ENCODE measurements at places on chromosomes 7 and 10.

DNA sequence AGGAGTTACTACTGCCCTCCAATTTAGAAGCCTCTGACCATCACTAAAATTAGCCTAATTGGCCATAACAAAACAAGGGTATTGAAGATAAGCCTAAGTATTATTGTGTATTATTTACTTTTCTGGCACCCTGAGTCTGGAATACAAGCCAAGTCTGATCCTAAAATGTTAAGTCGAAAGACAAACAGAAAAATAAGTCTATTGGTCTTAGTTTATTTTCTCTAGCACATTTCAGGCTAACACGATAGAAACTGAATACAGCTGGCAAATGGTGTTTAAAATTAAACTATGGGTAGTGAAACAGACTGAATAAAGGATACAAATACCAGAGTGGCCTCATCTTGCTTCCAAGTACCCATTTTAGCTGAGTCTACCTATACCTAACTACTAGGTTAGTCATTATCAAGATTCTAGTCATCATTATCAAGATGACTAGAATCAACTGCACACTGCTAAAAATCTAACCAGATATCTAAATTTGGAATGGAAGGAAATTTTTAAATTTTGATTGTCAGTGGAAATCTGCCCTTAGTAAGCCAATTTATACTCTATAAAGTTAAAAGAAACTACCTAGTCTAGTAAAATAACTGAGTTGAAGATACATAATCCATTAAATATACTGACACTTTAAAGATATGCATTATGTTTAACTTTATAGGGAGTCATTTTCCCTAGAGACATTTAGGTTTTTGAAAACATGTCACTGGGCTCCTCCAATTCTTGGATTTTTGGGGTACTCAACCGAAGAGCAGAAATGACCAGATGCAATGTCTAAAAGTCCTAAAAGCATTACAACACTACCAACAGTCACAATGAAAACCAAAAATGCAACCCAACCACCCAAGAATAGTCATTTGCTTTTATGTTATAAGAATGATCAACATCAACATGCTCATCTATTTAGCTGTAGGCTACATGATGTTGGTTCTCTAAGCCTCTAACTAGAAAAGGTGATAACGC lies 80.9 kb downstream of the NT5C2 start:
- no peak for DNase-seq

GRCh38 chr7:43124388-43124787 lies 11.9 kb downstream of the HECW1 start:
- DNase-seq = no peak

DNA sequence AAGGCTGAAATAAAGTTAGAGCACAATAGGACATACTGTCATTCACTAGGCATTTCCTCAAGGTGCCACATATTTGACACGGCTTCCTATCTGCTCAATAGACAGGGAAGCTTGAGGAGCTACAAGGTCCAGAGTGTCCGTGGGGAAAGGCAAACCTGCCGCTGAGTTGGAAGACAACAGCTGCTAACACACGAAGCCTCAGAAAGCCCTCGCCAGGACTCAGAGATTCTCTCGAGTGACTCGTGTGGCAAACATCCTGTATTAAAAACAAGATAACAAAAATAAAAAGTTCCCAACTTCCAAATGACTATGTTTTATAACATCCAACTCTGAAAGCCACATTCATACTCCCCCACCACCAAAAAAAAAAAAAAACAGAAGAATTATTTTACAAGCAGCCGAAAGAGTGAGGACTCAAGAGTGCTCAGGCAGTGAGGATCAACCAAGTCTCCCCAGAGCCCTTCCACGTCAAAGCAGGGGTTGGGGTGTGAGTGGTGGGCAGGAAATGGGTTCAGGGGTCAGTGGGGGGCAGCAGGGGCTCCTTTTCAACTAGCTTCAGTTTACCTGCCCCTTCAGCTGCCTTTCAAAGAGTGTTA lies 67.6 kb downstream of the STK17A start:
- DNase-seq = no peak

DNA sequence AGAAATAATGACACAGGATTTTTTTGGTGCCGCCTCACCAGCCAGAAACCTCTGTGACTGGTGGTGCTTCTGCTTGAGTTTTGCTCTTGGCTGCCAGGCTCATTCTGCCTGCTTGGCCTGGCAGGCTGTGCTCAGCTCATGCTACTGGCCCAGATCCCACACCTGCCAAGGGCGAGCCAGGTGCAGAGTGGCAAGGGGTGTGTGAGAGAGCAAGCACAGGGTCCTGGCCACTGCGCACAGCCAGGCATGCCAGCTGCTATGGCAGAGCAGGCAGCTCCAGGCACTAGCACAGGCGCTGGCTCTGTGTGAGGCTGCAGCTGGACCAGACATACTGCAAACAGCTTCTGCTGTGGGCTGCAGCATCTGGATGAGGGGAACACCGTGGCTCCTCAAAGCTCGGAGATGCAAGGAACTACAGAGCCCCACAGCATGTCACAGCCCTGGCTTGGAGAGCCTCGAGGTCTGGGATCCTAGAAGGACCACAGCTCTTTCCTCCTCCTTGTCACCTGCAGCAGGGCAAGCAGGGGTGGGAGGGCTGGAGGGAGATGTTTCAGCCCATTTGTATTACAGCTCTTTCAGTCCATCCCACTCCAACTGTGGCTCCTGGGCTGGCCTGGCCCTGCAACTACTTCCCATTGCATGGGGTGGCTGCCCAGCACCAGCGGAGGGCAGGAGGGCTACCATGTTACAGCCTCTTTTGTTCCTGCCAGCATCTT lies 313.4 kb upstream of the SEMA3C start:
- DNase-seq = no peak

DNA sequence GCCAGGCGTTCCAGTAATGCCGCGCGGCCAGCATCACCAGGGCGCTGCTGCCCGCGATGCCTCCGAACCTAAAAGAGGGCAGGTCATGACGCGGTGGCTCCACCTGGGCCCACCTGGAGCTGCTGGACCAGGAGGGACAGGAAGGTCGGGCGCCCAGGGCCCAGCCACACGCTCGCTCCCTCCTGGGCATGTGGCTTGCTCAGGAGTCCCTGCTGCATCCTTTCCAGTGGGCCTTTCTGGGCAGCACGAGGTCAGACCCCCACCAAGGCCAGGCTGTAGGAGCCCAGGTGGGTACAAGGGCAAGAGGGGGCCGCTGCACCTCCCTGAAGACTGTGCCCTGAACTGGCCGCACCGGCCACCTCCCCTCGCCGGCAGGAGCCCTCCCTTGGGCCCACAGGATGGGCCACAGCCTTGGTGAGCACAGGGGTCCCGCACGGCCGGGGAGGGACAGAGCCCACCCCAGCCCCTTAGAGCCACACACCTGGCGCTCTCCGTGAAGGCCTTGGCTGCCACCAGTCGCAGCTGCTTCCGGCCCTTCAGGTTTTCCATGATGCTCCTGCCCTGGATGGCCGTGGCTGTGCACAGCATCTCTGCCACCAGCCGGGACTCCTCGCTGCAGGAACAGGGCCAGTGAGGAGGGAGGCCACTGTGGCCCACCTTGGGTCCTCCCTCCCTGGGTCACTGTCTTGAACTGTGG lies 43.2 kb downstream of the CFAP46 start:
- no peak for DNase-seq

GRCh38 chr7:138458576-138459412 lies 1.3 kb upstream of the TRIM24 start:
- DNase-seq = no peak

DNA sequence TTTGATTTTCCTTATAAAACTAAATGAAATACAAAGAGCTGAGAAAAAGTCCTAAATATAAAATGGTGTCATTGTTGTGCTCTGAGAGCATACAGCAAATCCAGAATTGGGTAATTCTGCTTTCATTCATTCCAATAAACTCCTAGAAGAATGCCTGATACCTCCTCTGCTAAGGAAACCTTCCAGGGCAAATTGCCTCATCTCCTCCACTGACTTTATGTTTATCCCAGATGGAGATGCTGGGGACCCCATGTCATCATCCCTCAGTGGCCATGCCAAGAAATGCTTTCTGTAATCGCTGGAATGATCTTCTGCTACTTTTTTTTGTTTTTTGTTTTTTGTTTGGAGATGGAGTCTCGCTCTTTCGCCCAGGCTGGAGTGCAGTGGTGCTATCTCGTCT lies 119.3 kb upstream of the PRKCQ start:
- no peak for DNase-seq
